ENCODE measurements at places on chromosomes 7 and 10.

DNA sequence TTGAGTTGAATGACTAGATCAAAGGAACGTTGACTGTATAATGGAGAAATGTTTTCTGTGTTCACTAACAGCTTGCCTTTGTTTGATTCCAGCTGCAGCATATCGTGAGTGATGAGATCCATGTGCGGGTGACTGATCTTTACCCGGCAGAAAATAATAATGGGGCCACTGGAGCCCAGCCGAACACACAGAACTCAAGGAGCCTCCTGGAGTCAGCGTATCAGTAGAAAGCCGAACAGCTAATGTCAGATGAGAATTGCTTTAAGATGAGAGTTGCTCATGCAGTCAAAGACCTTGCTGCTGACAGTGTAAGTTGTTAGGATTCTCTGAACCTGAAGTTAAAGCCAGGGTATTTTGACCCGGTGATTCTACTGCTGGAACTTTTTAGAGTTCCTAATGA is 34.3 kb upstream of the MTPAP start:
- DNase-seq = no peak

GRCh38 chr10:6729071-6729774 is 149.1 kb upstream of the PRKCQ start:
- DNase-seq = no peak

DNA sequence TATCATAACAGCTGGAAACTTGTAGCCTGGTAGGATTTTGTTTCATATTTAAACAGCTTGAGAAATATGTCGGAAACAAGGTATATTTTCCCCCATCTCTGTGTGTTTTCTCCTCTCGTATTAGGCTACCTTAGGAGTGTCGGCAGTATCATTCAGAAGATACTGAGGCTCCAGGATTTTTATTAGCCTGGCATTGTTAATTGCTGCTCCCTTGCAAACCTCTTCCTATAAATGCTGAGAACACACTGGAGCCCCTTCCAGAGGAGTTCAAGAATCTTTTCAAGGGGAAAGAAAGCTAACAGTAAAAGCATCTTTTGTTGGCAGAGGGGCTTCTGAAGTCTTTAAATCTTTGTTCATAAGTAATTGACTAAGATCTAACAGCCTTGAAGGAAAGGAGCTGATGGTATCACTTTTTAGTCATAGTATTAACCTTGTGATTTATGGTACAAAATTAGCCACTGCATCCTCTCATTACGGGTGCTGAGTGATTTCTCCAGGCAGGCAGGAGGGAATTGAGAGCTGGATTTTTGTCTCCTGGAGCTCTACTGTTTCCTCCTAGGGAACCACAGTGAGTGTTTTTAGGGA is 998.7 kb downstream of the LRMDA start:
- no peak for DNase-seq

DNA sequence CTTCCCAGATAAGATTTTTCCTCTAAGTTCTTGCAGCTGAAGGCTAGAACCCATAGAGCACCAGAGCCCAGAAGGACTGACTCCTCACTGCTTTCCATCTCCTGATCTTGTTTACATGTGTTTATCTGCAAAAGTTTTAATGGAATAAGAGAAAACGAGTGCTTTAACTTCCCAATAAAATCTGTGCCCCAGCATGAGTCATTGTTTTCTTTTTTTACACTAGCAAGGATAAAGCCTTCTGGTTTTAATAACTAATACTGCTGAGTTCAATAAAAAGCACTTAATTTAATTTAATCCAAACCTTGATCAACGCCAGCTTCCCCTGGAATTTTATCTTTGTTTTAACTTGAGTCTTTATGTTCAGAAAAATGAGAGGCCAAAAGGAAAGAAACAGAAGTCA is 227.6 kb downstream of the HPSE2 start:
- no peak for DNase-seq

GRCh38 chr7:91289633-91290254 is 25.5 kb downstream of the FZD1 start:
- no peak for DNase-seq

- no peak for DNase-seq
Measured at GRCh38 chr10:89236226-89236797, 15.3 kb downstream of the LIPA start.
